ENCODE measurements at places on chromosomes 6 and 20.

GRCh38 chr6:158793432-158793831, 25.7 kb downstream of the EZR start:
- peak; percentile 66 for DNase-seq

DNA sequence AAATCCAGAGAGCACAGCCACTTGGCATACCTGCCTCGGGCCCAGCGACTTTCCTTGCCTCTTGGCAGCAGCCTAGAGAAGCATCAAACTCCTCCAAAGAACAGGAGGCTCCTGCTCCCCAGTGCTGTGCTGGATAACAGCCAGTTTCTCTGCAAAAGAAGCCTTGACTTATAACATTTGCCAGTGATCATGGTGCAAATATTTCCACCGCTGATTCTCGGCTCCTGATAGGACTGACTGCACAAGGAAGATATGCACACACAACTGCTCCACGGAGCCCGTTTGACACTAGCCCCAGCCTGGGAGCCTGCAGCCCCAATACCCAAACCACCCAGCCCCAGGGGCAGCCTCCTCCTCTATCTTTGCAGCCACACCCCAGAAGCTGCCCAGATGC, 17.5 kb downstream of the ACSS1 start:
- DNase-seq = peak; percentile 74

DNA sequence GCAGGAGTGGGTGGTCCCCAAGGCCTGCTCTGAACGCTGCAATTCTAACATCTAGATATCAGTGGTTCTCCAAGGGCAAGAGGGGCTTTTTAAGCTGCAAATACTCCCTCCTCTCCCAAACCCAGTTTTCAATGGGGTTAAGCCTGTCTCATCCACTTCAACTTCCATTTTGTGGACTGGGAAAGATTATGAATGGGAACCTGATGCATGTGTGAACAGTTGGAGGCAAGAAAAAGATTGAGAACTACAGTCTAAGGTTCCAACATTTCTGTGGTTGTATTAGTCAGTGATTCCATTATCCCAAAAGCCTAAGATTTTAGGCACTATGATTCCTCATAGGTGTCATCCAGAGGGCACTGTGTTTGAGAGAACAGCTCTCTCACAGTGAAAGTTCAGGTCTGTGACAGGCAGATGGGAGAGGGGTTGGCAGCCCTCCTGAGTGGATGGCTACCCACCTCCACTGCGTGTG, 53.7 kb downstream of the HNF4A start:
- DNase-seq = peak; percentile 84

- no peak for DNase-seq
Observed at GRCh38 chr20:4491643-4492042, 230.1 kb upstream of the PRND start.

- DNase-seq = no peak
Observed at GRCh38 chr6:86715676-86716075, 221.7 kb upstream of the HTR1E start.

DNA sequence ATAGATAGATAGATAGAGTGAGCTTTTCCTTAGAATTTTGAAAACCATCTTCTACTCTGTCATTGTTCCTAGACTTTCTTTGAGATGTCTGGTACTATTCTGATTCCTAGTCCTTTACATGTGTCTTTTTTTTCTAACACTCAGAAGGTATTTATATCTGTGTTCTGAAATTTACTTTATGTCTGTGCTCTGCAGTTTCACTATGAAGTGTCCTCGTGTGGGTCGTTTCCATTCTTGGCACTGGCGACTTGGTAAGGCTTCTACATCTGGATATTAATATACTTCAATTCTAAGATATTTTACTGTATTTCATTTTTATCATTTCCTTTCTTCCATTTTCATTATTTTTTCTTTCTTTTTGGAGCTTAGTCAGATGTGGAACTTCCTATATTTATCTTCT, 87.0 kb downstream of the FHL5 start:
- DNase-seq = no peak

DNA sequence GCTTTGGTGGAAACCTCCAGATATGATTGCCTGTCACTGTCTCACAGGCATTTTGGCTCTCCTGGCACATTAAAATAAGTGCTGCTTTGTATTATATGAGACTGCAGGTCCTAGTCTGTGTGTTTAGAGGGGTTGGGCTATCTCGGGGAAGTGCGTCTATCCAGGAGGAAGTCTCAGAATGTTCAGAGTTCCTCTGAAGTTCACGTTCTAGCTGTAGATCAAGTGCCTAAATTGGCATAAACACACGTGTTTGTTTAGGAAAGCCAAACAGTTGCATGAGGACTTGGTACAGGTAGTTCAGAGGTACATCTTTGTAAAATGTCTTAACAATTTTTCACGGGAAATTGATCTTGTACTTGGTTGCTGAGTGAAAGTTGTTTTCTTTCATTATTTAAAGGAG, 36.4 kb upstream of the SLC22A1 start:
- no peak for DNase-seq

GRCh38 chr20:7841291-7841970, 98.8 kb downstream of the HAO1 start:
- DNase-seq = peak; percentile 85

DNA sequence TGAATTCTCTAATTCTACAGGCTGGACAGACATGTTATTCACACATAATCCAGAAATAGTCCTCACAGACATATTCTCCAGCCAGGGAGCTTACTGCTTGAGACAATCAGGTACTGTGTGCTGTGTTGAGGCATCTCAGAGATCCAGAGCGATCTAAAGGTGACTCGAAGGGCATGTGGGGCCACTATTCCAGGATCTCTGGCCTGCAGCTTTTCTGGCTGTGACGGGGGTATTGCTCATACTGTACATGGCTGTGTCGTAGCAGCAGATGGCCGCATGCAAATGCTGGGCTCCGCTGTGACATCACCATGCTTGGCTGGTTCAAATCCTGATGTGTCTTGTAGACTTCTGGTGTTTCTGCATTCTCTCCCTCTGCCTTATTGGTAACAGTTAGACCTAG, 37.8 kb downstream of the CD109 start:
- DNase-seq = peak; percentile 49

DNA sequence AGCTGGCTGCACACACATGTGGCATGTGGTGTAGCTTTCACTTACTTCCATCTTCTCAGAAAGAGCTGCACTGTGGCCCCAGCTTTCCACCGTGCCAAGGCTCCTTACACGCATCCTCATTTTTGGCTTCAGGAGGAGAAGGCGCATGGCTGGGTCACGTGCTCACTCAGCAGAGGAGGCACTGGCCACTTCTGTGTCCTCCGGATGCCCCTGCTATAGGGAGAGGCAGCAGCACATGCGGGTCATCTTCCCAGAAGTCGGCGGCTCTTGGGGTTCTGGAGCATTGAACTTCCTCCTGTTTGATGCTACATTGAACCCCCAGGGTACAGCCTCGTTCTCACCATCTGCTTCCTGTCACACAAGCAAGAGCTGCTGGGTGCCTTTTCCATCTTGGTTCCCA, 111.3 kb downstream of the FAM120B start:
- DNase-seq = no peak

GRCh38 chr20:14431568-14431967, 94.2 kb upstream of the FLRT3 start:
- DNase-seq = no peak

Data from fibroblast of mammary gland (primary cell).